Frontal cortex (tissue), 4 donors: ENCODE measurements at places on chromosomes 12 and 14. TPM values are rescaled to one million over a fixed set of nuclear protein-coding genes. Genes with fewer than 3 reads are reported as not detected.
A peak's percentile ranks its signal among the peaks of the same experiment; 100 is the strongest.

DNA sequence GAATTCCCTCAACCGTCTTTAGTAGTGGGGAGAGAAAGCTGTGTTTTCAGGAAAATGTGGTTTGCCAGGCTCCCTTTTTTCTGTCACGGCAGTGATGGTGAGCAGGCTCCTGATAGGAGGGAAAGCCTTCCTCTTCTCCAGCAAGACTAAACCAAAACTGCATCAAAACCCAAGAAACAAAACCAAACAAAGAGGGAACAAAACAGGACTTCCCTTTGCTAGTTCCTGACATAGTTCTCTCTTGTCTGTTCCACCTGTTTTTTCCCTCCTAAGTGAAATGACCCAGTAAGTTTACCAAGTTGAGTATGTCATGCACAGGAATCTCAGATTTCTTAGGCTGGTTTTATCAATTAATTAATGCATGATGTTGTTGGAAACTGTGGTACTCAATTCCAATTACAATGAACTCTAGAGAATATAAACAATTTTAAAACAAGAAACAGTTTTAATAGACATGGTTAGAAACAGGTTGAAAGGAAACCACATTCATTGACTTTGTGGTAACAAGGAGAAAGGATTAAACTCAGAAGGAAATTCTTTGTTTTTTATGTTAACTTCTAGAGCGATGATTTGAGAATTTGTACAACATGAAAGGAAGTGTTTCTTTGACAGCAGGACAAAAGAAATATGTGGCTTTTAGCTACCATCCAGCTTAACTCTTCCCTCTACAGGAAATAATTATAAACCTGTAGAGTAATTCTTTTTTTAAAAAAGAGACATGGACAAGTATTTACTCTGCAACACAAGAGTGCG, 23.0 kb upstream of the CSRP2 start:
- no peak for DNase-seq

PRR13 gene
- 4.9 TPM for total RNA-seq

- DNase-seq: no peak
Observed at GRCh38 chr12:52524898-52525591, 4.9 kb upstream of the KRT5 start.

DNA sequence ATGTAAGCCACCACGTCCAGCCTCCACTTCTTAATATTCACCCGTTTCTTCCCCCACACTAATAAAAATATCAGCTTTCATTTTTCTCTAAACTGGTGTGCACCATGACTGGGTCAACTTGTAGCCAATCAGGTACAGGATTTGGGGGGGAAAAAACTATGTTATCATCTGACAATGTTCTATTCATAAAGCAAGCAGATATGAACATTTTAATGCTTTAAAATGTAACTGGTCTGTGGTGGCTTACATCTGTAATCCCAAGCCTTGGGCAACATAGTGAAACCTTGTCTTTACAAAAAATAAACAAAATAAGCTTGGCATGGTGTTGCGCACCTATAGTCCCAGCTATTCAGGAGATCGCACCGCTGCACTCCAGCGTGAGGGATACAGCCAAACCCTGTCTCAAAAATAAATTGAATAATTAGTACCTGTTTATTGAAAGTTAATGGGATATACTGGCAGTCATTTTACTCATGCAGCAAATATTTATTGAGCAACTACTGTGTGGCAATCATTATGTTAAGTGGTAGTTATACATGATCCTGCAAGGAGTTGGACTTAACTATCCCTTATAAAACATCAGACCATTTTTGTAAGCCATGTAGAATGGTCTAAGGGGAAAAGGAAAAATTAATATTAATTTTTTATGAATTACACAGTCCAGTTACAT, 15.3 kb upstream of the ITPR2 start:
- DNase-seq: no peak

DNA sequence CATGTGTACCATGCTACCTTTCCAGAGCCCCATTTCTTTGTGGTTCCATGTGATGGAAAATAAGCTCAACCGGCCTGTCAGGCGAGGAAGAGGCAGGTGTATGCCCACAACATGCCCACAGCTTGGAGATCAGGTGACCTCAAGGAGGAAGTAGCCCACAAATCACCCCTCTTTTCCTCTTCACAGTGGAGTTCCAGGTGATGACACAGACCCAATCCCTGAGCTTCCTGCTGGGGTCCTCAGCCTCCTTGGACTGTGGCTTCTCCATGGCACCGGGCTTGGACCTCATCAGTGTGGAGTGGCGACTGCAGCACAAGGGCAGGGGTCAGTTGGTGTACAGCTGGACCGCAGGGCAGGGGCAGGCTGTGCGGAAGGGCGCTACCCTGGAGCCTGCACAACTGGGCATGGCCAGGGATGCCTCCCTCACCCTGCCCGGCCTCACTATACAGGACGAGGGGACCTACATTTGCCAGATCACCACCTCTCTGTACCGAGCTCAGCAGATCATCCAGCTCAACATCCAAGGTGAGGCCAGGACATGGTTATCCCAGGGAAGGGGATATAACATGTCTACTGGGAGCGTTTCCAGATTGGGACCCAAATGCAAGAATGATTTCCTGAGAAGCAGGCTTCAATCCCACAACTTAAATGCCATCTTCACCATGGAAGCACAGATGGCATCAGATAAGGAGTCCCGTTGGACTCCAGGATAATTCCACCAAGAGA, 5.5 kb downstream of the TAPBPL start:
- DNase-seq: no peak

- DNase-seq: no peak
Observed at GRCh38 chr14:72692696-72693095, 201.2 kb downstream of the DPF3 start.

DNA sequence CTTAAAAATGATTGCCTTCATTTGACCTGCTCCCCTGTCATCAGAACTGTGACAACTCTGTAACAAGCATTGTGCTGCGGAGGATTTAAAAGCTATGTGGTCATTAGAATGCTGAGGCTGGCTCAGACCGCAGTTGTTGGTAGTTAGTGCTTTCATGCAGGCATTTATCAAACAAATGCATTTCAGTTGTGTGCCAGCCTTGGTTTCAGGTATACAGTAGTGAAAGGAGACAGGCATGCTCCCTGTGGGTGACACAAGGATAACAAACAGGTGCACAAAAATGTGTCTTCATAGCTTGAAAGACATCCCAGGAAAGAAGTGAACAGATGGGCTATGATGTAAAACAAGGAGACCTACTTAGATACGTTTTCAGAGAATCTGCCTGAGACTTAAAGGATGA, 60.6 kb downstream of the MARK3 start:
- DNase-seq: no peak

ESRRB gene
- total RNA-seq: under 0.01 TPM

- no peak for DNase-seq
Observed at GRCh38 chr12:121376754-121377697, 22.9 kb upstream of the RNF34 start.

- no peak for DNase-seq
Observed at GRCh38 chr14:100606687-100607610, 19.7 kb upstream of the BEGAIN start.

DNA sequence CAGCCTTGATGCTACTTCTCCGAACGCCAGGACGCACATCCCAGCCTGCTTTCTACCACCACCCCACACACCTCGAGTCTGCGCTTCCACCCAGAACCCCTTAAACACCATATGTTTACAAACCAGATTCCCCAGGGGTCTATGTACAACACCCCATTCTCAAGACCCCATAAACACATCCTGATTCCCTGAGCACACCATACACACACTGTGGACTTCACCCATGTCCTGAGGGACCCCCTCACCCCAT, 733 bp downstream of the TTC7B start:
- DNase-seq: no peak

DNA sequence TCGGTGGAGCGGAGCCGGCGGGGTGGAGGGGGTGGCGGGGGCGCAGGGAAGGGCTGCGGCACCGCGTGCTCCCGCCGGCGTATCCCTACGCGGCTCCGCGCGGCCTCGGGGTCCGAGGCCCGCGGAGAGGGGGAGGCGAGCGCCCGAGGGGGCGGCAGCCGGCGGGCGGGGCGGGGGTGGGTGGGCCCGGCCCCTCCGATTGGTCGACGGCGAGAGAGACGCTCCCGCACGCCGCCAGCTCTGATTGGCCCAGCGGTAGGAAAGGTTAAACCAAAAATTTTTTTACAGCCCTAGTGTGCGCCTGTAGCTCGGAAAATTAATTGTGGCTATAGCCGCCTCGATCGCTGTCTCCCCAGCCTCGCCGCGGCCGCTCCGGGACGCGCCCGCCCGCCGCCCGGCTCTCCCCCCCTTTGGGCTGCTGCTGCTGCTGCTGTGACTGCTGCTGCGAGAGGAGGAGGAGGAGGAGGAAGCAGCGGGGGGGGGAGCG, at the start of gene FOXG1:
FOXG1 (plus strand) TSS at position 319 of the 487 bp plus-strand sequence. CDS start 493 bp downstream, outside the sequence.
- peak; percentile 82 for DNase-seq

DNA sequence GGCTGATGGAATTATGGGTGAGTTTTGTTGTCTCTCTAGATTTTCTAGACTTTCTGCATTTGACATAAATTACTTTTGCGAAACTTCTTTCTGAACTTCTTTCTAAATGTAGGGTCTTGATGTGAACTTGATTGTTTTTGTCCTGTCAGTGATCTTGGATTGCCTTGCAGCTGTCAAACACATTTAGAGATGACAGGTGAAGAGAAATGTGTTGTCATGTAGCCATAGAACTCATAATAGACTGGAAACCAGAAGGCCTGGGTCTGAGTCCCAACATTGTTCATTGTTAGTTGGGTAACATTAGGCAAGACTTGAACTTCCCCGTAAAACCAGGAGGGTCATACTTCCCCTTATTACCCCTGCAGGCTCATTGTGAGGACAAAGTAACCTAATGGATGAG, 109.0 kb downstream of the LRIG3 start:
- DNase-seq: no peak

- no peak for DNase-seq
Observed at GRCh38 chr12:26769611-26770010, 63.4 kb downstream of the ITPR2 start.

A2ML1 gene
- 0.41 TPM for total RNA-seq

DNA sequence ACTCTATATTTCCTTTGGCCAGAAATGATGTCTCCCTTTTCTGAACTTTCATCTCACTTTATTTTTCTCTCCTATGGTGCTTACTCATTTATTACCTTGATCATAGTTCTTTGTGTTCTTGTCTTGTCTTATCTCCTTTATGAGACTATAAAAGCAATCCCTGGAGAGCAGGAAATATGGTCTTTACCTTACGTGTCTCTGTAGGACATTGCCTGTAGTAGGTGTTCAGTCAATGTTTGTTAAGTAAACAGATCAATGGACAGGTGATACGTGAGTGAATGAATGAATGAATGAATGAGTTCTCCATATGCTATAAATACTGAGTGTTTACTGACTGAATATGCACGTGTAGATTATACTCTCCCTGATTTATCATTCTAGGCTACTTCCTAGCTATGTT, 193.7 kb upstream of the HMGA2 start:
- no peak for DNase-seq

TSPAN19 gene
- not detected for total RNA-seq

DNA sequence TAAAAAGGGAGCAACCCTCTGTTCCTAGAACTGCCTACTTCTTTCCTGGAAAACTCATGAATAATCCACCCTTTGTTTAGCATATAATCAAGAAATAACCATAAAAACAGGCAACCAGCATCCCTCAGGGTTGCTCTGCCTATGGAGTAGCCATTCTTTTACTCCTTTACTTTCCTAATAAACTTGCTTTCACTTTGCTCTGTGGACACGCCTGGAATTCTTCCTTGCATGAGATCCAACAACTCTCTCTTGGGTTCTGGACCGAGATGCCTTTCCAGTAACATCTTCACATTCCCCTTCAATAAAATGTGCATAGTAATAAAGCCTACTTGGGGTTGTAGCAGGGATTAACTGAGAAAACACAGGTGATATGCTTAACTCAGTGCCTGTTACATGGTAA, 286.4 kb upstream of the AMIGO2 start:
- no peak for DNase-seq

DNA sequence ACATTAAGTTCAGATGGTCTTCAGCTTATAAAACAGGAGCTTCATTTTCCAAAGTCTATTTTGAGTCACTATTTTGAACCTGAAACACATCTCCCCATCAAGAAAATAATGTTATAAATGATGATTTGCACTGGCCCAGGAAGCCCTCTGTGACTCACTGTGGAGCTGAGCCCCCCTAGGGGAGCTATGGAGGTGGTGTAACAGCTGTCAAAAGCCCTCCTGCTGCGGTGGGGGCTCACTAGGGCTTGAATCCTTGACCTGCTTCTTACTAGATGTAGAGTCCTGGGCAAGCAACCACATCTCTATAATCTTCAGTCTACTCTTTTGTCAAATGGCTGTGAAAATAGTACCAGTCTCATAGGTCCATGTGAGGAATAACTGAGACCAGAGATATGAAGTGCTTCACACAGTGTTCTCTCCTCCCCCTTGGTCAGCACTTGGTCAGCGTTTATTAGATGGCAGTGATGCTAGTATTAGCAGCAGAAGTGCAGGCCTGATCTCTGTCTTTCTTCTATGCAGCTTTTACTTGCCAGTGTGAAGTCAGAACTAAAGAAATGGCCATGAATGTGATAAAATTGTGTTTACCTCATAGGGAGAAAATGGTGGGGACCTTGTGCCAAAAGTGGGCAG, 83.4 kb downstream of the RTN1 start:
- DNase-seq: no peak

DNA sequence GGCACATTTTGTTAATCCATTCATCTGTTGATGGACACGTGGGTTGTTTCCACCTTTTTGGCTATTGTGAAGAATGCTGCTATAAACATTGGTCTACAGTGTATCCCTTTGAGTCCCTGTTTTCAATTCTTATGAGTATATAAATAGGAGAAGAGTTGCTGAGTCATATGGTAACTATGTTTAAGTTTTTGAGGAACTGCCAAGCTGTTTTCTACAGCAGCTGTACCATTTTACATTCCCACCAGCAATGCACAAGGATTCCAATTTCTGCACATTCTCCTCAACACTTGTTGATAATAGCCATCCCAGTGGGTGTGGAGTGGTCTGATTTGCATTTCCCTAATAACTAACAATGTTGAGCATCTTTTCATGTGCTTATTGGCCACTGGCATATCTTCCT, 6.9 kb upstream of the SVOP start:
- DNase-seq: no peak

B4GALNT1 gene
- total RNA-seq: 37.5 TPM

DNA sequence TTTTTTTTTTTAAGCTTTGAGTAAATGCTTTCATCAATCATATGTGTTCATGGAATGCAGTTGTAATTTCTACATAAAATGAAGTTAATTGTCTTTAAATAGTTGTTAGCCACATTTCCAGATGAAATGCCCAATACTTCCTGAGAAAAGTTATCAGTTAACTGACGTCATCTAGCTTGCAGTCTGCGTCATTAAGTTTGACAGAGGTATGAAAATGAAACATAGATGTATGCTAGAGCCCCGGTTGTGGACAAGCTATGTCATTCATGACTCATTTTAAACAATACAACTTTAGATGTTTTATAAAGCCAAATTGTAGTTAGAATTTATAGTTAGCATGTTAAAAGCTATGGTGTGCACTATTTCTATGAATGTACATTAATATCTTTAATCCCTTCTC, 90.7 kb downstream of the PLEKHA5 start:
- DNase-seq: no peak

DNA sequence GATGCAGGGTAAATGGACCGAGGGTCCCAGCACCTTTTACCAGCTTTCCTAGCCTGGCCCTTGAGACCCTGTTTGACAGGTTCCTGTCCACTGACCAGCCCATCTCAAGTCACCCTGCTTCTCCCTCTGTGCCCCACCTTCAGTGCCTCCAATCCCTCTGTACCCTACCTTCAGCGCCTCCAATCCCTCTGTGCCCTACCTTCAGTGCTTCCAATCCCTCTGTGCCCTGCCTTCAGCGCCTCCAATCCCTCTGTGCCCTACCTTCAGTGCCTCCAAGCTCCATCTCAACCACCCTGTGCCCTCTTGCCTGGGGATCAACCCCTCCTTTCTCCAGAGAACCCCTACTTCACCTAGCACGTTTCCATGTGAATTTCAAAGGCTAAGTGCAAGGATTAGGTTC, 54.3 kb downstream of the ZFP36L1 start:
- DNase-seq: no peak

CACNA1C gene
- 20.0 TPM for total RNA-seq
